Epithelial cell of umbilical artery (primary cell): ENCODE measurements at places on chromosomes 2 and 18. TPM values are rescaled to one million over a fixed set of nuclear protein-coding genes. Genes with fewer than 3 reads are reported as not detected.

MBD2 gene
- 28.6 and 30.4 TPM in 2 replicates for total RNA-seq

SKOR2 gene
- total RNA-seq = not detected in 2 replicates

MAL gene
- not detected in 2 replicates for total RNA-seq

CABYR gene
- 1.3 and 2.9 TPM in 2 replicates for total RNA-seq

MGAT4A gene
- 84.5 and 86.7 TPM in 2 replicates for total RNA-seq

DOK6 gene
- under 0.01 TPM in 1 of 2 replicates, not detected in the other for total RNA-seq

PPP1R7 gene
- 43.5 and 71.7 TPM in 2 replicates for total RNA-seq

AOX1 gene
- 0.32 and 2.0 TPM in 2 replicates for total RNA-seq

KRTCAP3 gene
- not detected in 2 replicates for total RNA-seq

NEURL3 gene
- 0.15 TPM in 1 of 2 replicates, not detected in the other for total RNA-seq

C18orf54 gene
- total RNA-seq = 4.9 and 6.1 TPM in 2 replicates

EDAR gene
- total RNA-seq = not detected in 2 replicates

KCNG2 gene
- total RNA-seq = not detected in 2 replicates

PPIG gene
- 20.5 and 32.8 TPM in 2 replicates for total RNA-seq

AKAIN1 gene
- total RNA-seq = not detected in 2 replicates

TEKT4 gene
- not detected in 2 replicates for total RNA-seq

PIK3C3 gene
- 38.7 and 46.2 TPM in 2 replicates for total RNA-seq

CCDC68 gene
- total RNA-seq = 0.30 and 1.3 TPM in 2 replicates
